ENCODE measurements at places on chromosomes 5 and 9.

DNA sequence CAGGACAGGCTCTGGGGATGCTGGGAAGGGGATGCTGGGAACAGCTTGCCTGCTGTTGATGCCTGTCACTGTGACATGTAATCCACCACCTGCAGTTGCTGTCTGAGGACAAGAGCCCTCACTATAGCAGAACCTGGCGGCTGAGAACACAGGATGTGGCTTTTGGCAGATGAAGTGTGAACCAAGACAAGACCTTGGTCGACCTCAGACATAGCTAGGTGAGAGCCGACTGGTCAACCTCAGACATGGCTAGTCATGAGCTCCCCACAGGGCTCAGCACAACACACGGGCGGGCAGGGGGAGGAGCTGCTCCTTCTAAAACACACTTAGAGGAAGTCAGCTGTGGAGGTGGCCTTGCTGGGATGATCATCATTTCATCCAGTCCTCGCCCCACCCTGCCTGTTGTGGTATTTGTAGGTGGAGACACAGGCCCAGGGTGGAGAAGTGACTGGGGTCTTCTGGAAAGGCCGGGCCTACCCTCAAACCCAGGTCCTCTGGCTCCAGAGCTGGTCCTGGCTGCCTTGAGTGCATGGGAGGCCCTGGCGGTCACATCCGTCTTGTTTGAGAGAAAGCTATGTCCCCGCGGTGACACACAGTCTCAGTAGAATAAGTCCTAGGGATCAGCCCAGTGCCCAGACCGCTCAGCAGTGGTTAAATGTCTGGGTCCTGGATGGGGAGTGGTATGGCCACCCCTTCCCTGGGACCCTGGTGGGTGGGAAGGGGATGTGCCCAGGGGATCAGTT, 6.1 kb downstream of the SUSD3 start:
- no peaks in the 10 kb centered on the region for H3K27me3 ChIP-seq
- no peaks in the 10 kb centered on the region for H3K4me1 ChIP-seq
- no peak overlapping the region for H3K27ac ChIP-seq
- no peak overlapping the region for H3K4me3 ChIP-seq

GRCh38 chr9:38309324-38310195, 82.9 kb upstream of the ALDH1B1 start:
- no peak overlapping the region for H3K4me3 ChIP-seq
- no peak overlapping the region for H3K27ac ChIP-seq
- H3K4me1 ChIP-seq, result no peaks in the 10 kb centered on the region
- H3K27me3 ChIP-seq, result peaks cover 6% of the 10 kb centered on the region
- H3K36me3 ChIP-seq, result no peaks in the 10 kb centered on the region

- no peaks in the 10 kb centered on the region for H3K27me3 ChIP-seq
- H3K4me1 ChIP-seq, result no peaks in the 10 kb centered on the region
- no peaks in the 10 kb centered on the region for H3K36me3 ChIP-seq
Measured at GRCh38 chr9:69806627-69807026, 14.0 kb upstream of the CFAP95 start.

DNA sequence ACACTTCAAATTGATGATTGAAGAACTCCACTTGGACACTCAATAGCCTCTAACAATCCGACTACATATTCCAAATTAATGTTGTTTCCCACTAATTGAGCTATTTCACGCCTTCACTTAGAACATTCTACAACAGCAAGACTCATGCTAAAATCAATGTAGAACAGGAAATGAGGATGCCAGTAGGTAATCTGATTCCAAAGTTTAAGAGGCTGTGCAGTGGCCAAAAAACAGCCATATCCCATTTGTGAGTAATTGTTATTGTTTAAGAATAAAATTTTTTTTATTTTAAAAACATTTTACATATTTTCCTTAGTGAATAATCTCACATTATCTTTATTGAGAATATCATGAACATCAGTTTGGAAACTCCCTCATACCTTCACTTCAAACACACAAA, 35.7 kb upstream of the GHR start:
- no peak overlapping the region for H3K27ac ChIP-seq
- no peaks in the 10 kb centered on the region for H3K27me3 ChIP-seq
- no peak overlapping the region for H3K4me3 ChIP-seq
- H3K36me3 ChIP-seq, result no peaks in the 10 kb centered on the region
- no peaks in the 10 kb centered on the region for H3K4me1 ChIP-seq

DNA sequence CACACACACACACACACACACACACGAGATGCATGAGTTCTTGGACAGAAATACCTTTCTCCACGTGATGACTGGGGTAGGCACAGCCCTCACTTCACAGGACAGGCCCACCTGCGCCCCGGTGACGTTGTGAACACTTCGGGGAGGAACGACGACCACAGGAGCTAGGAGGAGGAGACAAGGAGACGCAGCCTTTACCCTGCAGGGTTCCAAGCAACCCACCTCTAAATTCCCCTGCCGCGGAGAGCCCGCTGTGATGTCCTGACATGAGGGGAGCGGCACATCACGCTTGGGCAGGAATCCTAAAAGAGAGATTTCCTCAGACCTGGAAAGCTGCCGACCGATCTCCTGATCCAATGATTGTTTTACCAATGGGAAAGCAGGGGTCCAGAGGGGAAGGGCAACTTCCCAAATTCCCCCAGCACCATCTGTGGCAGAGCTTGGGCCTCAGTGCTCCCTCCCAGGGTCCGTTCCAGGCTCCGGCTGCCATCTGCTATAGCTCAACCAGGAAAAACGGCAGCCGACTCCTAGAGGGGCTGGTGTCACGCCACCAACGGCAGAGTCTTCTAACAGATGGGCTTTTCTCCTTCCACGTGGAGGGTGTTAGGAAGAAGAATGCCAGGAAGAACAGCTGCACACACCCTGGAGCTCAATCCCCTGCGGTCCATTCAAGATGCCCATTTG, 10.1 kb downstream of the IGFBPL1 start:
- no peak overlapping the region for H3K27ac ChIP-seq
- no peak overlapping the region for H3K4me3 ChIP-seq
- DNase-seq, result no peak
- peaks cover 4% of the 10 kb centered on the region for H3K27me3 ChIP-seq
